Articular chondrocyte of knee joint (primary cell): ENCODE measurements at places on chromosomes 1 and 21. TPM values are rescaled to one million over a fixed set of nuclear protein-coding genes. Genes with fewer than 3 reads are reported as not detected.

Gene FAM151A
- total RNA-seq = not detected in 2 replicates

Gene PRRX1
- total RNA-seq = 439 and 488 TPM in 2 replicates

Gene GJA8
- not detected in 2 replicates for total RNA-seq

Gene SPRR2D
- not detected in 2 replicates for total RNA-seq
